OCI-LY7 (cell line): ENCODE measurements at places on chromosomes 2 and 18.

DNA sequence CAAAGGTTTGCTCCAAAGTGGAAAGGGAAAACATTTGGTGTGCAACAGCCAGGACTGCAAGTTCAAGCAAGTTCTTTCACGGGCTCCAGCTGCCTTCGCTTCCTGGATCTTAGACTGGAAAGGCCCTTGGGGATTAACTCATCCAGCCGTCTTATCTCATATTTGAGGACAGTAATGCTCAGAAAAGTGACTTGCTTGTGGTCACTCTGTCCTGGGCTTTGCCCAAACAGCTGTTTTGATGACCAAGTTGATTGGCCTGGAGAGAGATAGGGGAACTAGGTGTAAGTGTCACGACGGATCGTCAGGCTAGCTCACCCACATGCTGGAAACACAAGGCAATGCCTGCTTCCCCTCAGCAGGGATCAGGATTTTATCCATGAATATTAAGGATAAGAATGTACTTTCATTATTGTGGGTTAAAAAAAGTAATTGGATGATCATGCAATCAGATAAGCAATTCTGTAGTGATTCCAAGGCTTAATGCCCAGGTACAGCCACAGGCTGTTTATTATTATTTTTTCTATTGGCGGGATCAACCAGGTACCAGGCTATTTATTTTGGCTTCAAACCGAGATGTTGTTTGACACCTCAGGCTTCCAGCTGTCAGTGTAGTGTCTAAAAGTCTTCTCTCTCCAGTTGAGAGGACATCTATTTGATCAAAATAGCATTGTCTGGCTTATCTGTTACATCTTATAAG, 162.5 kb upstream of the EPAS1 start:
- no peak for DNase-seq

GRCh38 chr2:238406221-238406997, 20.3 kb upstream of the ASB1 start:
- no peak for DNase-seq

DNA sequence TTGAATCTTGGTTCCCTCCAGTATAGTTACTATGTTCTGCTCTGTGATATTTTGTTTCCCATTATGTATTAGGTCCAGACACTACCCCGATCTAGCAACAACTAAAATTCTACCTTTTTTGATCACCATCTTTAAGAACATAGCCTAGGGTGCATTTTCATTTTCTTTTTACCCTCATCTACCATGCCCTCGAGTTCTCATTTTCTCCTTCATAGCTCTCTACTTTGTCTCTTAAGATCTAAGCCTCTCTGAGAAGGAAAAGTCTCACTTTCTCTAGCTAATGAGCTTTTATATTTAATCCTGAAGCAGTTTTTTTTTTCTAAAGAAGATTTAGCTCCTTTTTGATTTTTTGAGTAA, 1089.4 kb upstream of the SLC39A10 start:
- no peak for DNase-seq

- no peak for DNase-seq
These were observed 56.3 kb downstream of the TNFRSF11A start for GRCh38 chr18:62381373-62381772.
